ENCODE measurements at places on chromosomes 11 and 22. TPM values are rescaled to one million over a fixed set of nuclear protein-coding genes. Genes with fewer than 3 reads are reported as not detected.
A peak's percentile ranks its signal among the peaks of the same experiment; 100 is the strongest.

Gene WT1
- 10.7 TPM for total RNA-seq

Gene MMP12
- 1.3 TPM for total RNA-seq

DNA sequence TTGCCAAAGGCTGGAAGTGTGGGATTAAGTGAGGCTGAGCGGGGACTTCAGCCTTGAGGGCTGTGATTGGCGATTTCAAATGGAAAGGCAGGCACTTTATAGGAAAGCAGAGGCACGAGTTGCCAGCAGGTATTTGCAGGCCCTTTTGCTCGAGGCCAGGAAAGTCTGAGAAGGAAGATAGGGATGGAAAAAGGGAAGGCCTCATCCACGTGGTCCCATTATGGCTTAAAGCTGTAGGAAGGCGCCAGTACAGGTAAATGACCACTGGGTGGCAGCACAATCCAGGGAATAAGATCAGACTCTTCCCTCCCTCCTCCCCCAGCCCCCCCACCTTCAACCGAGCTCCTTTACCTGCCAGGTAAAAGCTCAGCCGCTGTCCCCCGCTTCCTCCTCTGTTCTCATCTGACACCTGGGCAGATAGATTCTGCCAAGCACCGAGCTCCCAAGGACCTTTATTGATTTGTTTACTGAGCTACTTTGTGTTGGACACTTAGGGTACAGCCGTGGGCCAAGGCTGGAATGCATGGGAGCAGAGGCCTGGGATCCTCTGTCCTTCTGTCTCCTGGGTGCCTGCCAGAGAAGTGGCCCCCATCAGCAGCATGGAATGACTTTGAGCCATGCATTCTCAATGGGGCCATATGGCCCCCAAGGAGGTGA lies 7.5 kb downstream of the P2RX3 start:
- DNase-seq: peak; percentile 74

DNA sequence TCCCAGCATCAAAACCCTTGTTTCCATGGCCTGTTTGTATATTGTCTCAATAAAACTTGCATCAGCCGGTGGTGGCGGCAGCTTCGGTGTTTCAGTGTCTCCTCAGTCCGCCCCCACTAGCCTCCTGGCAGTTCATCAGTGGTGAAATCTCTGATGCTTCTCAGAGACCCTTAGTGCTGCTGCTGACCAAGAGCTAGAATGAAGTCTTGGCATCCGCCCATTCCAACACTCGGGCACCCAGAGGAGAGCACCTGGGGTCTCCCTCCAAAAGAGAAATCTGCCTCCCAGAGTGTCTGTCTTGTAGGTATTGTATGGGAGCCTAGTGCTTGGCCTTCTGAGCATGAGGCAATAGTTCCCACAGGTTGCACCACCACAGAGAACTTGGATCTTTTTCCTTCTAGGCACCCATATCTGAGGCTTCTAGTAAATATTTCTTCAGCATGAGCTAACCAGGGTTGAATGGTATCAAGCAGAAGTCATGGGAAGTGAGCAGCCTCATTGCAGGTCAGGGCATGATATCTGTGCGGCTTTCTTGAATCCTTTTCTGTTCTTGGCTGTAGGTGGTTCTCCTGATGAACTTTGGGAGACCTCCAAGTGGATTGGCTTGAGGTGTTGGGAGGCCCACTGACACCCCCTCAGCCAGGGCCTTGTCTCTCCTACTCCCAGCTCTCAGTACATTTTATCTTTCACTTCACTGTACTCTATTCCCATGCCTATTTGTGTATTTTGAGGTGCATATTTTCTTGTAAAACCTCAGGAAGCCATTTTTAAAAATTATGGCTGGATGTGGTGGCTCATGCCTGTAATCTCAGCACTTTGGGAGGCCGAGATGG lies 13.2 kb upstream of the AIFM3 start:
- no peak for DNase-seq

DNA sequence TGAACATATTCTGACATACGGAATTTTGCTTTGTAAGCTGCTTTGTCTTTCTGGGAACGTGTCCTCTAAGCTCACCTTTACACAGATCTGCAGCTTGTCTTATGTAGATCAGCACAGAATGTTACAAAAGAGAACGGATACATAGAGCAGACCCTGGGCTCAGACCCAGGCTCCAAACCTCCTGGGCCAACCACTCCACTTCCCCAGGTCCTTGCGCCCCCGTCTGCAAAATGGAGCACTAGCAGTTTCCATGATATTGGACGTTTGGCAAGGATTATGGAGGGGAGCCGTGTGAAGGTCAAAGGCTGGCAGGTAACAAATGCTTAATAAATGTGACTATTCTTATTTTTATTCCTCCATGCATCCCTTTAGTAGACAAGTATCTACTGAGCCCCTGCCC lies 358.4 kb downstream of the CTTN start:
- no peak for DNase-seq

DNA sequence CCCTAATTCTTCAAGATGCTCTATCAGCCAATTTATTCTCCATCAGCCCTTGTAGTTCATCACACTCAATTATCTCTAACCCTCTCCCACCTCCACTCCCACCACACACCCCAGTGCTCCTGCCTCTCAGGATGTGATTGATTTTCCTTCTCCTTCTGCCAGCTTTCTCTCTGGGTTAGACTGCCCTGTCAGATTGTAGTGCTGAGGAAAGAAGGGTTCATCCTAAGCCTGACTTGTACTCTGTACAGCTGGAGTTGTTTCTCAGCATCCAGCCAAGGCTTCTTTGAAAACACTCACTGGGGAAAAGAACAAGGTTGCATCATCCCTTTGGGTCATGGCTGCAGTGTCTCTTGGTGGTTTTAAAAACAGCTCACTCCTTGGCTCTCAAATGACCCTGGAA lies 61.2 kb downstream of the CECR2 start:
- peak; percentile 48 for DNase-seq

- no peak for DNase-seq
These were observed 36.3 kb upstream of the APOBEC3A start for GRCh38 chr22:38921120-38921519.

Gene CEP126
- 0.92 TPM for total RNA-seq

- no peak for DNase-seq
These were observed 785 bp downstream of the CLPB start for GRCh38 chr11:72433455-72434036.

Gene IMMP1L
- 49.6 TPM for total RNA-seq
